ENCODE measurements at places on chromosomes 1 and 21.

- H3K27ac ChIP-seq: no peak overlapping the region
- no peaks in the 10 kb centered on the region for H3K4me1 ChIP-seq
- DNase-seq: peak; percentile 36
- peaks cover 36% of the 10 kb centered on the region for H3K36me3 ChIP-seq
Measured at GRCh38 chr1:28208818-28209441, 23.9 kb downstream of the DNAJC8 start.

- no peaks in the 10 kb centered on the region for H3K27me3 ChIP-seq
- H3K4me3 ChIP-seq: no peak overlapping the region
- no peaks in the 10 kb centered on the region for H3K36me3 ChIP-seq
- no peak overlapping the region for H3K27ac ChIP-seq
- H3K4me1 ChIP-seq: peaks cover 6% of the 10 kb centered on the region
- DNase-seq: no peak
Measured at GRCh38 chr1:41581216-41582003, 96.9 kb upstream of the EDN2 start.

GRCh38 chr1:43976045-43976444 is 1.3 kb downstream of the ATP6V0B start:
- H3K4me1 ChIP-seq: peaks cover 45% of the 10 kb centered on the region
- DNase-seq: no peak
- no peaks in the 10 kb centered on the region for H3K27me3 ChIP-seq
- peaks cover 22% of the 10 kb centered on the region for H3K36me3 ChIP-seq
- H3K27ac ChIP-seq: peak overlapping the region; percentile 79

DNA sequence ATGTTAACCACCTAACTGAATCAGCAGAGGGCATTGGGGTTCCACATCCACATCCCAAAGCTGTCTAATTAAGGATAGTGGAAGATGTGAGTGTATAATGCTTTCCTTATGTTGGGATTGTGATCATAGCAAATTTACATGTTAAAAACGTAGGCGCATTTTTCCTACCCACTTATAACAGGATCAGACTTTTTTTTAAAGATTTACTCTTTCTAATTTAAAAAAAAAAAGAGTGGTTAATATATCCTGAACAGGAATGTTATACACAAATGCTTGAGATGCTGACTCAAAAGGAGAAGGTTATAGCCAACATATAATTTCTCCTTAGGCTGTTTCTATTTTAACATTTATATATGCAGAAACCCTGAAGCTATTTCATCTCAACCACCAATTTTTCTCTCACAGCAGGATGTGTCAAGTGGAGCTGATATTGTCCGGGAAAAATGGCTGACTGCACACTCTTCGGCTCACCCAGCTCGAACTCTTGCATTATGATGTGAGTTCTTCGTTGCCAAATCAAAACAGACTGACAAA is 40.3 kb downstream of the RGS5 start:
- H3K36me3 ChIP-seq: no peaks in the 10 kb centered on the region
- no peak overlapping the region for H3K4me3 ChIP-seq
- H3K4me1 ChIP-seq: peaks cover 31% of the 10 kb centered on the region
- H3K27ac ChIP-seq: no peak overlapping the region
- DNase-seq: peak; percentile 88
- H3K27me3 ChIP-seq: no peaks in the 10 kb centered on the region

GRCh38 chr1:172203135-172203823 is 217.2 kb upstream of the C1orf105 start:
- H3K4me1 ChIP-seq: no peaks in the 10 kb centered on the region
- peak; percentile 43 for DNase-seq
- H3K36me3 ChIP-seq: no peaks in the 10 kb centered on the region

DNA sequence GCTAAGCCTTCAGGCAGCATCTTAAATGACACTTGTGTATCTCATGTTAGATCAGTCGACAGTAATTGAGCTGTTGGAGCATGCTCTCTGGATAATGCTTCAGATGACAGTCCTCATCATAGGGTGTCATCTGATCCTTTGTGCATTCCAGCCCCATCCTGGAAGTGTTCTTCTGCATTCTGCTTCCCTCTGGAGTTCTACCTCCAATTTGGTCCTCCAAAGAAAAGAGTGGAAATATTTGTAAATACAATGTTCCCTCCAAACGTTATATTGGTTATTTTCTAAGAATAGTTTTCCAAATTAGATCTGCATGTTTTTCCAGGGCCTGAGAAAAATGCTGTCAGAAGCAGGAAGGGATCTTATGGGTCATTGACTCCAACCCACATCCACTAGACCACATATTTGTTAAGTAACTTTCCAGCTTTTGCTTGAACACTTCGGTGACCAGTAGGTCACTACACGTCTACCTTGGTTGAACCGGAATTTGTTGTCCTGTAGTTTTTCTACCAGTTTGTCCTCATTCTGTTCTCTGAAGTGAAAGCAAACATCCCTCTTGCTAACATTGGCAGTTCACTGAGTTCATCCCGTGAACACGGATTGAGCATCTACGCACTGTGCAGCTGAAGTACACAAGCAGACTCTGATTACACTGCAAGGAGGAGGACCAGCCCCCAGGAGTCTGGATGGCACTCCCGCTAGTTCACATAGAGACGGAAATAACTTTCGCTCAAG is 136.0 kb downstream of the TLR5 start:
- no peak overlapping the region for H3K4me3 ChIP-seq
- H3K4me1 ChIP-seq: no peaks in the 10 kb centered on the region

- H3K4me1 ChIP-seq: peaks cover 14% of the 10 kb centered on the region
- H3K27ac ChIP-seq: no peak overlapping the region
- no peak overlapping the region for H3K4me3 ChIP-seq
- H3K27me3 ChIP-seq: no peaks in the 10 kb centered on the region
- no peaks in the 10 kb centered on the region for H3K36me3 ChIP-seq
- DNase-seq: no peak
Measured at GRCh38 chr1:40438391-40439015, 11.8 kb upstream of the ZFP69B start.

DNA sequence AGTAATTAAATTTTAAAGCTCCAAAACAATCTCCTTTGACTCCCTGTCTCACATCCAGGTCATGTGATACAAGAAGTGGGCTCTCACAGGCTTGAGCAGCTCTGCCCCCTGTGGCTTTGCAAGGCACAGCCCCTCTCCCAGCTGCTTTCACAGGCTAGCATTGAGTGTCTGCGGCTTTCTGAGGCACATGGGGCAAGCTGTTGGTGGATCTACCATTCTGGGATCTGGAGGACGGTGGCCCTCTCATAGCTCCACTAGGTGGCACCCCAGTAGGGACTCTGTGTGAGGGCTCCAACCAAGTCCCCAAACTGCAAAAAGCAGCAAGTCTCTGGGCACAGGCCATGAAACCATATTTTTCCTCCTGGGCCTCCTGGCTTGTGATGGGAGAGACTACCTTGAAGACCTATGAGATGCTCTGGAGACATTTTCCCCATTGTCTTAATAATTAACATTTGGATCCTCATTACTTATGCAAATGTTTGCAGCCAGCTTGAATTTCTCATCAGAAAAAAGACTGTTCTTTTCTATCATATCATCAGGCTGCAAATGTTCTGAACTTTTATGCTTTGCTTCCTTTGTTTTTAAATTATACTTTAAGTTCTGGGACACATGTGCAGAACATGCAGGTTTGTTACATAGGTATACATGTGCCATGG is 554.1 kb upstream of the OLFM3 start:
- no peak overlapping the region for H3K4me3 ChIP-seq
- H3K36me3 ChIP-seq: no peaks in the 10 kb centered on the region

DNA sequence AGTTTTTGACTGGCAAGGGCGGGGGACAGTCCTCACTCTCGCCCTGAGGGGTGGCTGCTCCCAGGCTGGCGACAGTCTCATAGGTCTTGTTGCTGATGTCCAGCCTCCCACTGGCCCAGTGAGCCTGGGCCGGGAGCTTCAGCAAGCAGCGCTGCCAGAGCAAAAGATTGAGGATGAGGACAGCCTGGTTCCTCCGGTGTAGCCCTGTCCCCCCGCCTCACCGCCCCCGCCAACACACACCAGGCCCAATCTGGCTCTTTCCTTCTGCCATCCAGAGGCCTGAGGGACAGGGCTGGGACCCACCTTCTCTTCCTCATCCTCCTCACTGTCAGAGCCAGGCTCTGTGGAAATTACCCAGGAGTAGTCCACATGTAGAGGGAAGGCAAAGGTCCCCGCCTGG is 8.6 kb upstream of the TCEA3 start:
- no peaks in the 10 kb centered on the region for H3K4me1 ChIP-seq
- no peak overlapping the region for H3K4me3 ChIP-seq
- H3K27ac ChIP-seq: no peak overlapping the region
- no peaks in the 10 kb centered on the region for H3K36me3 ChIP-seq

- H3K27me3 ChIP-seq: no peaks in the 10 kb centered on the region
- no peak overlapping the region for H3K27ac ChIP-seq
Measured at GRCh38 chr21:29405503-29406122, 106.9 kb downstream of the BACH1 start.

DNA sequence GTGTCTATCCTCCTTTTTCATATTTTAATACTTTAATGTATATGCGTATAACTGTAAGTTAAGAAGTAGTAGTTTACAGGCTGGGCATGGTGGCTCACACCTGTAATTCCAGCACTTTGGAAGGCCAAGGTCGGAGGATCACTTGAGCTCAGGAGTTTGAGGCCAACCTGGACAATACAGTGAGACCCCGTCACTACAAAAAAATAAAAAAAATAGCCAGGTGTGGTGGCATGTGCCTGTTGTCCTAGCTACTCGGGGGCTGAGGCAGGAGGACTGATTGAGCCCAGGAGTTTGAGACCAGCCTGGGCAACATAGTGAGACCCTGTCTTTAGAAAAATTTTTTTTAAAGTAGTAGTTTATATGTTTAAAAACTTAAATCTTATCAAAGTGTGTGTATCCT is 22.3 kb downstream of the ATPAF1 start:
- peaks cover 8% of the 10 kb centered on the region for H3K4me1 ChIP-seq
- peaks cover 7% of the 10 kb centered on the region for H3K36me3 ChIP-seq
- DNase-seq: no peak
- H3K27me3 ChIP-seq: no peaks in the 10 kb centered on the region
- no peak overlapping the region for H3K27ac ChIP-seq

DNA sequence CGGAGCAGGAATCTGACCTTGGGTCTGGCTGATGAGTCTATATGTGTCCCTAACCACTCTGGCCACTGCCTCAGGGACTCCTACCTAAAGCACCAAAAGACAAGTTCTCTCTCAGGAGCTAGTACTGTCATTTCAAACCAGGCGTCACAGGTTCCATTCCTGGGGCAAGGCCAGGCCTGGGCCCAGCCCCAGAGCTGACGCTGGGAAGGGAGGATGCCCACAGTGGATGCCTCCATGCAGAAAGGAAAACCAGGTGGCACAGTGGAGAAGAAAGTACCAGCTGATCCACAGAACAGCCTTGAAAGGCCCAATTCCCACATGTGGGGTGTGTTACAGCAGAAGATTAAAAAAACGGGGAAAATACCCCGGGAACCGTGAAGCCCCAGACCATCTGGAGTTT is 77.4 kb downstream of the DMRTB1 start:
- no peak for DNase-seq
- peaks cover 11% of the 10 kb centered on the region for H3K4me1 ChIP-seq
- H3K27me3 ChIP-seq: no peaks in the 10 kb centered on the region
- H3K27ac ChIP-seq: no peak overlapping the region

GRCh38 chr1:115727706-115728249 is 40.7 kb downstream of the CASQ2 start:
- H3K27me3 ChIP-seq: no peaks in the 10 kb centered on the region
- H3K4me3 ChIP-seq: no peak overlapping the region
- H3K4me1 ChIP-seq: no peaks in the 10 kb centered on the region
- peak overlapping the region; percentile 8 for H3K27ac ChIP-seq

DNA sequence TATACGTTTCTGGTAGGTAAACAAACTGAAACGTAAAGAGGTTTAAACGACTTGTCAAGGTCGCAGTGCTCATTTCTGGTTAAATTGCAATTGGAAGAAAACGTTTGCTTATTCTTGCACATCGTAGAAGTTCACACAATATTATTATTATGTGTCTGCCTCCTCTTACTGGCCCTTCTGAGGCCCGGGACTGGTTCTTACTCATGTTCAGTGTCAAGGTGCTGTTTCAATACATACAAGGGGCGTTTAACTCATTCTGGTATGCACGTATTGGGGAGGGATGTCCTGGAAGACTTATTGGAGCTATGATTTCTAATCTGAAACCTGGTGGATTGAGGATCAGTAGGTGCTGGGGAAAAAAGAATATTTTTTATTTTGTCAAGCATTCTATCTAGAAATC is 932 bp downstream of the RPF1 start:
- H3K4me3 ChIP-seq: peak overlapping the region; percentile 88
- DNase-seq: no peak
- peaks cover 6% of the 10 kb centered on the region for H3K36me3 ChIP-seq
- H3K27me3 ChIP-seq: no peaks in the 10 kb centered on the region

GRCh38 chr1:82932727-82933126 is 1066.2 kb downstream of the TTLL7 start:
- no peaks in the 10 kb centered on the region for H3K27me3 ChIP-seq
- no peak overlapping the region for H3K4me3 ChIP-seq
- no peaks in the 10 kb centered on the region for H3K4me1 ChIP-seq

DNA sequence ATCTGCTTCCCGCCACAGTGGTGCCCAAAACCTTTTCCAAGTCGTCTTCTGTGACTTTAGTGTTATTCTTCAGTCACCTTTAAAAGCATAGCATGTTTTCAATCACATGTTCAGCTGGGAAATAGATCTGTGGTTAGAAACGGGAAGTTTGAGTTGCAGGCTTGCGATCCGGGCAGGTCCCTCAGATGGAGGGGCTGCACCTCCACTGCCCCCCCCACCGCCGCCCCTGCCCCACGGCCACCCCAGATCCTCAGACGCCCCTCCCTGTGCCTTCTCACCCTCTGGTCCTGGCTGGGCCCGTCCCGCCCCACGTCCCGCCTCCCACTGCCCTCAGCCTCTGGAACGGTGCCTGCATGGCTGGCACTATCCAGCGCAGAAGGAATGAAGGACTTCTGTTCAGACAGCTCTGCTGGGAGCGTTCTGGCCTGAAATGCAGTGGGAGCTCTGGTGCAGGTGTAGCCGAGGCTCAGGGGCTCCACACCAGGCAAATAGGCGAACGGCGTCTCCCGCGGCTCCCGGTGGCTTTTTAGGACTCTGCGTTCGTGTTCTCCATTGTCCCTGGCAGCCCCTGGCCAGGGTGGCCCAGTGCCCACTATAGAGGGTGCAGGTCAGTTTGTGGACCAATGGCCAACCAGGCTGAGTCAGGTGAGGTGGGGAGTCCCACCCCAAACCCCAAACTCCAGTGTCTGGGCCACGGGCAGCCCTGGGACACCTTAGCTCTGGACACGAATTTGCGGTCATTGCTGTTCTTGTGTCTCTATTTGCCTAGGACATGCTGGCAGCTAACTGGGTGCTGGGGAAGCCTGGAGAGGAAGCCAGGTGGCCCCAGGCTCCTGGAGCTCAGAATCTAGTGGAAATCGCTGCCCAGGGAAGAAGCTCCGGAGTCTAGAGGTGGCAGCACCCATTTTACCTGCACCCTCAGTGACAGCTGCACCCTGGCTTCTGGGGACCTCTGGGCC is 67.1 kb downstream of the FAAP20 start:
- no peaks in the 10 kb centered on the region for H3K36me3 ChIP-seq
- no peak overlapping the region for H3K4me3 ChIP-seq
- DNase-seq: no peak
- no peak overlapping the region for H3K27ac ChIP-seq
- H3K27me3 ChIP-seq: no peaks in the 10 kb centered on the region
- H3K4me1 ChIP-seq: peaks cover 8% of the 10 kb centered on the region

- no peak overlapping the region for H3K4me3 ChIP-seq
- no peak overlapping the region for H3K27ac ChIP-seq
- H3K36me3 ChIP-seq: no peaks in the 10 kb centered on the region
- H3K27me3 ChIP-seq: no peaks in the 10 kb centered on the region
- H3K4me1 ChIP-seq: no peaks in the 10 kb centered on the region
Measured at GRCh38 chr1:34825455-34826091, 32.8 kb downstream of the GJA4 start.

- H3K27me3 ChIP-seq: peaks cover 2% of the 10 kb centered on the region
- no peak overlapping the region for H3K27ac ChIP-seq
- no peaks in the 10 kb centered on the region for H3K36me3 ChIP-seq
- no peak for DNase-seq
- no peak overlapping the region for H3K4me3 ChIP-seq
Measured at GRCh38 chr1:9018333-9018732, 7.9 kb downstream of the SLC2A7 start.

Data from astrocyte (in vitro differentiated cells and primary cell).